ENCODE measurements at places on chromosomes 3 and 15.

DNA sequence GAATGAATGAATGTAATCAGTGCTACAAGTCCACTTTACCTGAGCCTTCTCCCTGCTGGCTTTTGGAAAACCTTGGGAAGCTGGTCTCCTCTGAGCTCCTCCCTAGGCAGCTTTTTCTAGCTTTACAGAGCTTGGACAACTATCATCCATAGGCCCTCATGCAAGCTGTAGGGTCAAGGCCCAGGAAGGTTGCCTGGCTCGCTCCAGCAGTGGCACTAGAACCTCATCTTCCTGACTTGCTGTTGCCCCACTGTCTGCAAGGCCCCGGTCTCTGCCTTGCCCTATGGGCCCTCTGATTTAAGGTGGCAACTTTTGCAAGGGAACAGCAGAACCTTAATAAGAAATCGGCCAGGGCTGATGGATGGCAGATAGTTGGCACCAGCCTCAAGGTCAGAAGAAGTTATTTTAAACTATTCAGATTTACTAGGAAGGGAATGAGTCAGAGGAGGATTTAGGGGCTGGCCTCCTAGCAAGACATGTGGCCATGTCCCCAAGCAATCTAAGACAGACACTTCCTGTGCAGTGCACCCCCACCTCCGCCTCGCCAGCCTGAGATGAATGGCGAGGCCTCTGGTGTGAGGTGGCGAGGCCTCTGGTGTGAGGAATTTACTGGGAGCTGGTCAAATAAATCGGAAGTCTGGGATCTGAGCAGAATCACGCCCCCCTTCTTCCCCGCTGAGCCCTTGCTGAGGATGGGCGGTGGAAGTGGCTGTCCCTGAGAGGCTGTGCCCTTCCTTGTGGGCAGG is 180.8 kb downstream of the MEGF11 start:
- no peak for DNase-seq

DNA sequence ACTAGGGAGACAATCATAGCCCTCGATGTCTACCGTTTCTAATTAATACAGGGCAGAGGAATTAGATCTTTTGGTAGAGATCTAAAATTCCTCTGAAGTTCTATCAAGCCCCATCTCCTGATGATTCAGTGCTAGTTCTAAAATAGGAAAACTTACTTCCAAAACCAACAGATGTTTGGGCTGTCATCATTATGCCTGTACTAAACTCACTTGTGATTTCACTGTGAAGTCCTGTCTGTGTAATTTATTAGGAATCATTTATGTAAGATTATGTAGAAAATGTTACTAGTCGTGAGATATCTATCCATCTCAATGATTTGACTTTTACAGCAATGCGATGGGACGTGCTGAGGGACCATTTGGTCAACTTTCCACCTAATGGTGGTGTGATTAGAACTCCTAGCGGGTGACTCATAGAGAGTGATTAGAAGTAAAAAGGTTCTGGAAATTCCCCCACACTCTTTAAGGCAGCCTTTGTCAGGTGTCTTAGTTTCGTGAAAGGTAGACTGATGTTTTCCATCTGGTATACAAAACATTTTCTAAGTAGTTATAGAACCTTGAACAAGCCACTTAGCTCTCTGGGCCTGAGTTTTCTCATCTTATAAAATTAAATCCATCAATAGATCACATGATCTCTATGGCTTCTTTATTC is 34.2 kb downstream of the LIPC start:
- DNase-seq, result no peak

DNA sequence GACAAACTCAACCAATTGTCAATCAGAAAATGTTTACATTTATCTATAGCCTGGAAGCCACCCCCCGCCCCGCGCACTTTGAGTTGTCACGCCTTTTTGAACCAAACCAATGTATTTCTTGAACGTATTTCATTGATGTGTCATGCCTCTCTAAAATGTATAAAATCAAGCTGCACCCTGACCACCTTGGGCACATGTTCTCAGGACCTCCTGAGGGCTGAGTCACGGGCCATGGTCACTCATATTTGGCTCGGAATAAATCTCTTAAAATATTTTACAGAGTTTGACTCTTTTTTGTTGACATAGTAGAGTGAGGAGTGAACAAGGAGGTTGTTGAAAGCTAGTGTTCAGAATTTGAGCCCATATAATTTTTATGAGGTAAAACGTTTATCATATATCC is 6.5 kb downstream of the MCTP2 start:
- DNase-seq, result no peak

DNA sequence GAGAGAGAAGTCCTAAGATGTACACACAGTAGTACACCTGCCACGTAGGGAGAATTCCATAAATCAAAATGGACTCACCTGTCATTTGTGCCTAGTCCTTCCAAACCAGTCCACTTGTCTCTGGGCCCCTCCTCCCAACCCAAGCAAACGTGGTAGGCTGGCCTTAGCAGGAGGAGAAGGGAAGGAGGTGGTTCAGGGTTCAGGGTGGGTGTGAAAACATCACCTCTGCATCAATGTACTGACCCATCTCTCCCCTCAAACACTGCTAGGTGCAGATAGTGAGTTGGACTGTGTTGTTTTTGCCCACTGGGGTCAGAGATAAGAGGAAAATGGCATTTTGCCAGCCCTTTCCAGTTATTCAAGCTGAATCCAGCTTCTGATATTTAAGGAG is 99.3 kb downstream of the MME start:
- no peak for DNase-seq

- DNase-seq, result peak; percentile 81
Measured at GRCh38 chr15:101499863-101500713, 10.6 kb upstream of the PCSK6 start.

DNA sequence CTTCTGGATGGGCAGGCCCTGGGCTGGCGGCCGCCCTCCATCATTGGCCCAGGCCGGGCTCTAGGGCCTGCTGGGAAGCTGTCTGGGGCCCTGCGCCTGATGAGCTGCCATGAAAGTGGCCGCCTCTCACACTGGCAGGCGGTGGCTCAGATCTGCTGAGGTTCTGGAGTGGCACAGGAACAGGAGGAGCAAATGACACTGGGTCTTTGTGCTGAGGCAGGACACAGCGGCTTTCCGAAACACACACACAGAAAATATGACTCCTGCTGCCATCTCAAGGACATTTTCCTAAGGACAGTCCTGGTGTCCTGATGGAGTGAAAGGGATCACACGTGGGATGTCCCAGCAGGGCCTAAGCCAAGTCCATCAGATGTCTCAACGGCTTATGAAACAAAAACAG is 103.5 kb downstream of the NUP210 start:
- DNase-seq, result no peak

DNA sequence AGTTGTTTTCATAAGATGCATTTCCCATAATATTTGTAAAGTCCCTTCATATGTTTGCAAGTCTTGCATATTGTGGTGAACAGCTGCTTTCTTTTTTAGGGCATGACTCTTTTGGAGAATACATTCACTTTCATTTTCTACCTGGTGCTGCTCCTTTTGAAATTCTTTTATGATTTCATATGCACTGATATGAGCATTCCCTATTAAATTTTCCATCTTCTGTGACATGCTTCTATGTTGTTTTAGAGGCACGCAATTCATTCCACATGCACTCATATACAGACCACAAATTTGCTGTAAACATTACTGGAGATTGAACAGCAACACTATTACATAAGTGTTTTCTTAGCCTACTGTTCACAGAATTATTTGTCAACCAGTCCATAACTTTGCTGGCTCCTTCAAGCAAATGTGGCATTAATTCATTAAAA is 92.8 kb upstream of the TNFSF10 start:
- peak; percentile 16 for DNase-seq

DNA sequence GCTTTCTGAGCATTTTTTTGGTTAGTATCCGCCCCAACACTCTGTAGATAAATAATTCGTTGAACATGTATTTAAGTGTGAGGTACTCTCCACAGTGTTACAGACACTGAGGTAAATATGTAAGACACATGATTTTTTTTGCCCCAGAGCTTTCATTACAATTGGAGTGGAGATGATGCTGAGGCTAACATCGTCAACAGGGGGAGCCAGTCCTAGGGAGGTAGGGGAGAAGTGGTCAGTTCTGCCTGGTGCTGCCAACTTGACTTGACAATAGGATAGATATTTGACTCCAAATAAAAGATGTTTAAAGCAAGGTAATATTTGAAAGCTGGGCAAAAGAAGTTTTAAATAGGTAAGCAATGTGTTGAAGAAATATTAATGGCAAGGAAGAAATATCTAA is 295.7 kb downstream of the UNC13C start:
- peak; percentile 9 for DNase-seq

- no peak for DNase-seq
Measured at GRCh38 chr3:14757153-14757700, 61.5 kb upstream of the FGD5 start.

DNA sequence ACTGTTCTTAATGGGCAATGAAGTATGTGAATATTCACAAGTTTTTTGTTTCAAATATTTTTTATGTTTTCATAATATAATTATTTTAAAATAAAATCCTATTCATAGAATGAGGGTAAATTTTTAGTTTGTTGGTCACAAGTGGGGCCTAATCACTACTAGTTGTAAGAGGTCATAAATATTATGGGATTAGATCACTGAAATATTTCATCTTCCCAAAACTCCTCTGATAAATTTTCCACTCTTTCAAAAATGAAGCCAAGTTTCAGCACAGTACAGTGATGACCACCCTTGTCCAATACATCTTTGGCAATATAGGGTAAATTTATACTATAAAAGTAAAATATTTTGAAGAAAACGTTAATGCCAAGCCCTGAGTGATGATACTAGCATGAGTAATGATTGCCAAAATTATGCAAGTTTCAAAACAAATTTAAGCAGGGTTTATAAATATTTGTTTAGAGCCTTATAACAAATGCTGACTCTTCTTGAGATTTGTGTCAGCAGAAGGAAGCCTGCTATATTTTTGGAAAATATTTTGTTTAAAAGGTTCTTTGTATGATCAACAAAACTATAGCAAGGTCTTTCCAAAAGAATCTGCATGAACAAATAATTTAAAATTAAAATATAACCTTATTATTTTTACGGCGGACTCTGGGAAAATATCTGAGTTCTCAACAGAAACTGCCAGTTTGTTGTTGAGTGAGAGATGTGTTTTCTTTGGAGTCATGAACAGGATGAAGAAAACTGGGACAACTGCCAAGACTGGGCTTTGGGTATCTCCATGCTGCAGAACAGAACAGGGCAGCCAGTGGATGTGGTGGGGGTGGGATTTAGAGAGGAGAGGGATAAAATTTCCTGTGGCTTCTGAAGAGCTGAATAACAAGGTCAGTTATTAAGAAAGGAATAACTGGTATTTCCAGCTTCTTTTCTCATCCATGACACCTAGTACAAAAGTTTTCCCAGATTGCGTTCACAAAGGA is 17.9 kb upstream of the TM4SF1 start:
- DNase-seq, result no peak

DNA sequence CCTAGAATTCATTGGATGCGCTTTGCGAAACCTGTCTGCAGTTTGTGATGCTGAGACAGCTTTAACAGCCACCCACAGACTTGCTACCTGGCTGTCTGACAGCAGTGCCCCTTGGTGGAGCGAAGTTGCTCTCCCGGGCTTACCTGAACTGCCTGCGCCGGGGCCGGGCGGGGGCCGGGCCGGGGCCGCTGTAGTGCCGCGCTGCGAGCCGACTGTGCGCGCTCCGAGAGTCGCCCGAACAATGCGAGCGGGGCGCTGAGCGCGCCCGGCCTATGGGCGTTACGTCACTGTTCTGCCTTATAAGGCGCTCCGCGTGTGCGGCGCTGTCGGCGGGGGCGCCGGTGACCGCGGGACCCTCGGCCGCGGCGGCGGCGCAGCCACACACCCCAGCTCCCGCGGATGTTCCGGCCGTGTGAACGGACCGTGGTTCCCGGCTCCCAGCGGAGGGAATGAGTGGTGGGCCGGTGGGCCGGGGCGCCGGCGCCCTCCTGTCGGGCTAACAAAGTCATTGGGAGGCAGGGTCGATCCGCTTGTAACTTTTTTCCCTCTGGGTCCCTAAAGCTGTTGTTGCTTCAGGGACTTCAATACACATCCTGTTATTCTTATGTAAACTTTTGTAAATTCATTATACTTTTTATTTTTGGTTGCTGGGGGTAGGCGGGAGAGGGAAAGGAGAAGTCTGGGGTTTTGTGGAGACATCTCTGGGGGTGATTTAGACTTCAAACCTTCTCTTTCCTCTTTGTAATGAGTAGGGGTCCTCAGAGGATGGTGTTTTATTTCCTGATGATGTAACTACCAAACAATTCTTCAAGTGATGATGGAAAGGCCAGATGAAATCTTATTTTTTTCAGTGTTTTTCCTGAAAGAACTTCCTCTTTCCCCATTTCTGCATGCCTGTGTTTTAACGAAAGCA is 58.5 kb downstream of the CMSS1 start:
- peak; percentile 57 for DNase-seq

GRCh38 chr3:108486941-108487340 is 23.5 kb downstream of the MYH15 start:
- no peak for DNase-seq

- DNase-seq, result peak; percentile 55
Measured at GRCh38 chr3:40179016-40179415, 130.5 kb upstream of the EIF1B start.

DNA sequence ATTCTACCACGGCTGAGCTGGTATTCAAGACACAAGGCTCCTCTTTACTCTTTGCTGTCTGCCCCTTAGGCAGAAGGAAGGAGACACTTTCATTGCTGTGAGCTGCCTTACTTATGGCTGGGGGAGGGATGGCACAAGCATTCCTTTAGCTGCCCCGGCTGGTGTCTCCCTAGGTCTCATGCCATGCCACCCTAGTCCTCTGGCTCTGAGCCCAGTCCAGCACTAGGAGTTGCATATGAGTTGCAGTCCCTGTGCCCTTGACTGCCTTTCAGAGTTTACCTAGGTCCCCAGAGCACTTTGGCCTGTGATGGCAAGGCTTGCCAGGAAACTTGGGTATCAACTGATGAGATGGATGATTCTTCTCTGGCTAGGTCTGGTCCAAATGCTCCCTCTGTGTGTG is 296.4 kb downstream of the RBMS3 start:
- no peak for DNase-seq

DNA sequence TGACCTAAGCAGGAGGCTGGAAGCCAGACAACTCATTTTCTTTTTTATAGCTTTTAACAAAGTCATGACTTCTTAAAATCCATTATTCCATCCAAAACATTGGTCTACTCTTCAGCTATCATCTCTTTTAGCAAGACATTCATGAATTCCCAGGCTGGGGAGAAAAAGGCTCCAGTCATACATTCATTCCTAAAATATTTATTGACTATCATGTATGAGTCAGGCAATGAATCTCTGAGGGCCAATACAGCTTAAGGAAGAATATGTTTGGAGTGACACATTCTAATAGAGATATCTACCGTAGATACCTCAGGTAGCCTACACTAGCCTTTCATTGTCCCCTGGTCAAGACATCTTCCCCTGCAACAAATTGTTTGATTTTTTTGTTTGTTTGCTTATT is 196.4 kb upstream of the NANOGP8 start:
- DNase-seq, result no peak

- DNase-seq, result no peak
Measured at GRCh38 chr3:34483311-34483887, 685.0 kb downstream of the PDCD6IP start.

- DNase-seq, result no peak
Measured at GRCh38 chr3:182809531-182809930, 16.2 kb downstream of the ATP11B start.

DNA sequence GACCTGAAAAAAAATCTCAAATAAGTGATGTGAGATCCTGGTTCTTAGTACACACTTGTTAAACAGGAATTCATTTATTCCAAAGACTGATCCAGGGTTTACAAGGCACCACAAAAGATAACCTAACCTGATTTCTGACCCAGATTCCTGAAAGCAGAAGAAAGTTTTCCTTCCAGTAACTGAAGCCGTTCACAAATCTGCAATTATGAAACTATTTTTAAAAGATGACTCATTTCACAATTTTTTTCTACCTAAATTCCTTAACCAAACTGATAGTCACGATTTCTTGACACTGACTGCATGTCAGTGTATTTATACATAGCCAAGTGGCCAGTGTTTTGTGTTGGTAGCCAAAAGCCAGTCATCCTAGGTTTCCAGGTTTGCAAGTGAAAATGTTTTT is 17.1 kb downstream of the SLC9A9 start:
- peak; percentile 73 for DNase-seq
